ENCODE measurements at places on chromosomes 5 and 9. TPM values are rescaled to one million over a fixed set of nuclear protein-coding genes. Genes with fewer than 3 reads are reported as not detected.

GRCh38 chr5:56320686-56321085 lies 87.6 kb upstream of the ANKRD55 start:
- DNase-seq, result no peak
- H3K27me3 ChIP-seq, result no peaks in the 10 kb centered on the region
- peak overlapping the region; percentile 59 for H3K27ac ChIP-seq
- peak overlapping the region; percentile 59 for H3K4me3 ChIP-seq
- no peaks in the 10 kb centered on the region for H3K36me3 ChIP-seq

Gene EIF4E1B
- not detected for total RNA-seq

- H3K27ac ChIP-seq, result no peak overlapping the region
- H3K27me3 ChIP-seq, result no peaks in the 10 kb centered on the region
- peaks cover 12% of the 10 kb centered on the region for H3K36me3 ChIP-seq
- H3K4me1 ChIP-seq, result peaks cover 14% of the 10 kb centered on the region
These were observed 74.5 kb downstream of the MRPS27 start for GRCh38 chr5:72245546-72245945.

GRCh38 chr9:136352682-136353081 lies 10.9 kb downstream of the DNLZ start:
- H3K36me3 ChIP-seq, result no peaks in the 10 kb centered on the region
- DNase-seq, result no peak
- no peak overlapping the region for H3K27ac ChIP-seq
- no peaks in the 10 kb centered on the region for H3K27me3 ChIP-seq
- no peak overlapping the region for H3K4me3 ChIP-seq

DNA sequence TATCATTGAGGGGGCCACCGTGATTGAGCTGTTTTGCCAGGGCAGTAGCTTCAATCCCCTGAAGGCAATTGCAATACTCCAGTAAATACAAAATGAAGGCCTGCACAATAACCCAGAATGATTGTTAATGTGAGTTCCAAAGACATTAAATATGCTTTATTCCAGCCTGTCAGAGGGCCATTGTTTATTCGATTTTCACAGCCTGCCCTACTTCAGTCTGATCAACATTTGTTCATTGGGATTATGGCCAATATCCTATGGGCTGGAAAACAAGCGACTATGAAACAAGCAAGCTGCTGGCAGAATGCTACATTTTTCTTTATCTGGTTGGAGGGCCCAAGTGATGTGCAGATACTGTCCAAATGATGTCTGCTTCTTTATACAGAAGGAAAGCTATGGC lies 543.1 kb downstream of the TLE1 start:
- H3K4me3 ChIP-seq, result no peak overlapping the region
- H3K36me3 ChIP-seq, result no peaks in the 10 kb centered on the region
- H3K4me1 ChIP-seq, result no peaks in the 10 kb centered on the region
- no peak overlapping the region for H3K27ac ChIP-seq
- no peaks in the 10 kb centered on the region for H3K27me3 ChIP-seq

DNA sequence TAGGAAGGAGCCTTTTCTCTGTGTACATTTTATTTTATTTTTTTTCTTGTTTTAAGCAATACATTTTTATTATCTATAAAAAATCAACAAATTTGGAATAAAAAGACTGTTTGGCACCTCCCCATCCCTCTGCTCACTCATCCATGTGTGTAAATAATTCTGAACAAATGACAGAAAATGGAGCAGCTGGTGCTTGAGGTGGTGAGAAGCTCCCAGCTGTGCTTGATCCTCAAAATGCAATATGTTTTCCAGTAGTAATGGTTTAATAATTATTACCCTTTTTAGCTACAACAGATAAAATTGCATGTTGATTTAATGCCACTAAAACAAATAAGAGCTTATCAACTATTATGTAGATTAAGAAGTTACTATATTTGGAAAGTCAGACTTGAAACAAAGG lies 132.5 kb downstream of the CDH18 start:
- H3K4me1 ChIP-seq, result no peaks in the 10 kb centered on the region
- no peaks in the 10 kb centered on the region for H3K36me3 ChIP-seq
- H3K4me3 ChIP-seq, result no peak overlapping the region

All from activated CD4-positive, alpha-beta memory T cell treated with anti-CD3 and anti-CD28 coated beads for 36 hours (primary cell).